WTC11 (cell line): ENCODE measurements at places on chromosomes 1 and 21. TPM values are rescaled to one million over a fixed set of nuclear protein-coding genes. Genes with fewer than 3 reads are reported as not detected.

Gene TMEM200B
- total RNA-seq: 19.1 to 22.6 TPM (median 22.1 TPM) in 3 replicates

Gene DNAJC28
- total RNA-seq: 2.6 to 4.0 TPM (median 3.5 TPM) in 3 replicates

Gene RSBN1
- total RNA-seq: 15.5 to 19.3 TPM (median 19.1 TPM) in 3 replicates

Gene ATP1A4
- total RNA-seq: 0.37 to 0.78 TPM (median 0.55 TPM) in 3 replicates

DNA sequence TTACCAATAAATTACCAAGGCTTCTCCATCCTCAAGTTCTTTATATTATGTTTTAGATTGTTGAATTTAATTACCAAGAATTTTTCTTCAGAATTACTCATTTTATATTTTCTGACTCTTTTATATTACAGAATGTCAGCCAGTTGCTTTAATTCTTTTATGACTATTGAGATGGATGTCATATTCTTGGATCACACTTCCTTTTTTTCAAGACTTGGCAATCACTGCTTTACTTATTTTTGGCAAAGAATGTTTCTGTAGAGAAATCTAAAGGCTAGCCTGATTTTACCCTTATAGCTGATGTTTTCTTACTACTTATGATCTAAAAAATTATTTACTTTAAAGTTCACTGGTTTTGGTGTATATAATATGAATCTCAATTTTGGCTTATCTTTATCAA is 721.1 kb upstream of the TMPRSS15 start:
- H3K27me3 ChIP-seq: peaks cover 20% of the 10 kb centered on the region
- no peak overlapping the region for H3K4me3 ChIP-seq
- no peak overlapping the region for H3K27ac ChIP-seq
- DNase-seq: no peak
- H3K36me3 ChIP-seq: no peaks in the 10 kb centered on the region
- H3K4me1 ChIP-seq: peaks cover 35% of the 10 kb centered on the region

DNA sequence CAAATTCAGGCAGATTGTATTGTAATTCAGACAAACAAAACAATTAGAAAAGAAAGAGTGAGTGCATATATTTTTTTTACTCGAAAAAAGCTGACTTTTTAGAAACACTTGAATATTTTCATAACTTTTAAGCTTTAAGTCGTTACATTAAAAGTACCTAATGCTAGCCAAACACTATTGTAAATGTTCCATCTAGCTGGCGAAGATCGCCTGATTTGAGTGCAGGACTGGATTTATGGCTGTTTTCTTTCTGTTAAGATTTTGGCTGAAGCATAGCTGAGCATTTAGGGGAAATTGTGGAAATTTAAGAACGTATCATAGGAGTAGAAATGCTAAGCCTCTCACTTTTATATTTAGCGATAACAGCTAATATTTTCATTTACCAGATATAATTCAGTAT is 24.6 kb downstream of the LRRC7 start:
- DNase-seq: no peak
- no peaks in the 10 kb centered on the region for H3K27me3 ChIP-seq
- no peak overlapping the region for H3K4me3 ChIP-seq
- H3K4me1 ChIP-seq: no peaks in the 10 kb centered on the region
- H3K36me3 ChIP-seq: no peaks in the 10 kb centered on the region

DNA sequence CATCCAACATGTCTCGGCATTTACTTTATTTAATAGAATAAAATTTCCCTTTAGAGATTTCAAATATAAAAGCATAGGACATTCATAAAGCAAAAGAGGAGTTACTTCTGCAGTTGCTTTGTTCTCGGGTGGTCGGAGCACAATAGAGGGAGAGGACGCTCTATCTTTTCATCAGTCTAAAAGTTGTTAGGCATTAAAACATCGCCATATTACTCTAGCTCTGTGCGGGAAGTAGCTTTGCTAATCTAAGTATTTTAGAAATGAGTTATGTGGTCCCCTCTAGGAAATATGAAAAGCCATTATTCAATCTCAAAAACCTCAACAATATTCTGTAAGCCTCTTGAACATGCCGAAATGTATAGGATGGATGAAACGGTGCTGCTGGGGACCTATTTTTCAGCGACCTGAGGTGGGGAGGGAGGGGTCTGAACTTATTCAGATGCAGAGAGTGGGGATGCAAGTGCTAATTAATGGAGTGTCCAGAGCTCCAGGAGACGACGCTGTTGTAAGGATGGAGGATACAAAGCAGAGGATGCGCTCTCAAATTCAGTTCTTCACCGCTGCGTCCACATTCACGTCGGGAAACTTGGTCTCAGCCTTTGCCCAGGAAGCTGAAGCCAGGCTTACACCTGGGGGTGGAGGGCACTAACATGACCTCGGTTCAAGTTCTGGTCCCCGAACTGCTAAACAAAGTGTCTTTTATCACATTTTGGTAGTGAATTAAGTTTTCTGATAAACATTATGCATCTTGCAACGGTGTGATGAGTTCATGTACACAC is 6.3 kb downstream of the CDKN2C start:
- no peak for DNase-seq
- H3K27ac ChIP-seq: no peak overlapping the region
- peaks cover 97% of the 10 kb centered on the region for H3K27me3 ChIP-seq
- H3K4me3 ChIP-seq: peak overlapping the region; percentile 59

DNA sequence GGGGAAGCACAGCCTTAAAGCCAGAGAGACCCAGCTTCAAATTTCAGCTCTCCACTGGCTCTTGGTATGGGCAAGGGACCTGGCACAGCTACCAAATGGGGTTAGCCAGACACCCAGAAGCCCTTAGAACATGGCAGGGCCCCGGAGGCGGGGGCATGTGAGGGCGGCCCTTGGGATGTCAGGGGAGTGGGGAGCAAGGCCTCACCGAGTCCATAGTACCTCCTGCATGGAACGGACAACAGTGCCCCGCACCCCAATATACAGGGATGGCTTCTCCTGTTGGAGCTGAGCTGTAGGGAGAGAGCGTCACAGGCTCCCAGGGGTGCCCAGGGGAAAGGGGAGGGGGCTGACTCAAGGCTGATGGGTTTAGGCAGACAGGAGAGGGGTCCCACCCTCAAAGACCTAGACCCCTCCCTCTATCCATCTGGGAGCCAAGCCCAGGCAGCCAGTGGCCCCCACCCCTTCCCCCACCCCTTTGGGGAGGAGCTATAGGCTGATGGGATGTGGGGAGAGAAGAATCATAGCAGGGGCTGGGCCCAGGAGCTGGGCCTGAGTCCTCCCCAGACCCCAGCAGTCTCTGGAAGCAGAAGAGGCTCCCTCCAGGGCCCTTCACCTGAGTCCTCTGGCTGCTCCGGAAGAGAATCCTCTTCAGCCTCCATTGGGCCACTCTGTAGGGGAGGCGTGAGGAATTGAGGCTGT is 16.5 kb downstream of the SPOCD1 start:
- no peak for DNase-seq
- no peak overlapping the region for H3K4me3 ChIP-seq
- H3K27me3 ChIP-seq: no peaks in the 10 kb centered on the region

DNA sequence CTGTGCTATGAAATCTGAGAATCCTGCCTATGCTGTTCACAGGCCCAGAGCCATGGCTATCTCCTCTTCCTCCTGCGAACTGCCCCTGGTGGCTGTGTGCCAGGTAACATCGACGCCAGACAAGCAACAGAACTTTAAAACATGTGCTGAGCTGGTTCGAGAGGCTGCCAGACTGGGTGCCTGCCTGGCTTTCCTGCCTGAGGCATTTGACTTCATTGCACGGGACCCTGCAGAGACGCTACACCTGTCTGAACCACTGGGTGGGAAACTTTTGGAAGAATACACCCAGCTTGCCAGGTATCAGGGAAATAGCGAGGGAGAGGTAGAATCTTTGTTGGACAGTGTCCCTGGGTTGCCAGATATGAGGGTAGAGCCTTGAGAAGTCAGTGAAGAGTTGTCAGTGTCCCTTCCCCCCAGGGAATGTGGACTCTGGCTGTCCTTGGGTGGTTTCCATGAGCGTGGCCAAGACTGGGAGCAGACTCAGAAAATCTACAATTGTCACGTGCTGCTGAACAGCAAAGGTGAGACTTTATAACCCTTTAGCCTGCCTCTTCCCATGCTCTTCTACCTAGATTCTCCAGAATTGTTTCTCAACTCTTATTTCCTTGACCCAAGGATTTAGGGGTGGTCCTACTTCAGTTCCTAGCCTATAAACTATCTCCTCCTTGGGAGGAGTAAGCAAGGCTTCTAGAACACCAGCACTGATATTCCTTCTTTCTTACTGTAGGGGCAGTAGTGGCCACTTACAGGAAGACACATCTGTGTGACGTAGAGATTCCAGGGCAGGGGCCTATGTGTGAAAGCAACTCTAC is 1.4 kb downstream of the NIT1 start:
- no peaks in the 10 kb centered on the region for H3K27me3 ChIP-seq
- H3K4me1 ChIP-seq: peaks cover 25% of the 10 kb centered on the region
- peak overlapping the region; percentile 94 for H3K27ac ChIP-seq

DNA sequence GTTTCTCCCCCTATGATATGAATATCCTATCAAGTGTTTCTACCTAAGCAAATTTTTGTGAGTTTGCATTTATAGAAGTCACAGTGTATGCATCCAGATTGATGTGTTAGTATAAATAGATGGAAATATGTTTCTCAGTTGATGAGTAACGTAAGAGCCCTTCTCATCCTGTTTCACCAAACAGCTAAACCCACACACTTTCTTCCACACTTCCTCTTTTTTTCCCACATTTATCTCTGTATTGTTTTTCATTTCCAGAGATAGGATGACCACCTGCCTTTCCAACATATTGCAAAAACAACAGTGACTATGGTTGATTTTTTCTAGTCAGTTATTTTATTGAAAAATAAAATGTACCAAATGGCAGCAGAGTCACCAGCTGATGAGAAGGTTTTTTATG is 490.1 kb downstream of the NEGR1 start:
- no peaks in the 10 kb centered on the region for H3K36me3 ChIP-seq
- no peak for DNase-seq
- peaks cover 11% of the 10 kb centered on the region for H3K4me1 ChIP-seq
- H3K27me3 ChIP-seq: no peaks in the 10 kb centered on the region
- H3K4me3 ChIP-seq: no peak overlapping the region

DNA sequence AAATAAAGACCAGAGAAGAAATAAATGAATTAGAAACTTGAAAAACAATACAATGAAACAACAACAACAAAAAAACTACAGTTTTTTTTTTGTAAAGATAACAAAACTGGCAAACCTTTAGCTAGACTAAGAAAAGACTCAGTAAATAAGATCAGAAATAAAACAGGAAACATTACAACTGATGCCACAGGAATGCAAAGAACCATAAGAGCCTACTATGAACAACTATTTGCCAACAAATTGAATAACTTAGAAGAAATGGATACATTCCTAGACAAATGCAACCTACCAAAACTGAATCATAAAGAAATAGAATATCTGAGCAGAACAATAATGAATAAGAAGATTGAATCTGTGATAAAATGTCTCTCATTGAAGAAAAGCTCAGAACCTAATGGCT is 742.0 kb downstream of the ADGRL2 start:
- no peak overlapping the region for H3K27ac ChIP-seq
- no peak overlapping the region for H3K4me3 ChIP-seq
- H3K27me3 ChIP-seq: no peaks in the 10 kb centered on the region

DNA sequence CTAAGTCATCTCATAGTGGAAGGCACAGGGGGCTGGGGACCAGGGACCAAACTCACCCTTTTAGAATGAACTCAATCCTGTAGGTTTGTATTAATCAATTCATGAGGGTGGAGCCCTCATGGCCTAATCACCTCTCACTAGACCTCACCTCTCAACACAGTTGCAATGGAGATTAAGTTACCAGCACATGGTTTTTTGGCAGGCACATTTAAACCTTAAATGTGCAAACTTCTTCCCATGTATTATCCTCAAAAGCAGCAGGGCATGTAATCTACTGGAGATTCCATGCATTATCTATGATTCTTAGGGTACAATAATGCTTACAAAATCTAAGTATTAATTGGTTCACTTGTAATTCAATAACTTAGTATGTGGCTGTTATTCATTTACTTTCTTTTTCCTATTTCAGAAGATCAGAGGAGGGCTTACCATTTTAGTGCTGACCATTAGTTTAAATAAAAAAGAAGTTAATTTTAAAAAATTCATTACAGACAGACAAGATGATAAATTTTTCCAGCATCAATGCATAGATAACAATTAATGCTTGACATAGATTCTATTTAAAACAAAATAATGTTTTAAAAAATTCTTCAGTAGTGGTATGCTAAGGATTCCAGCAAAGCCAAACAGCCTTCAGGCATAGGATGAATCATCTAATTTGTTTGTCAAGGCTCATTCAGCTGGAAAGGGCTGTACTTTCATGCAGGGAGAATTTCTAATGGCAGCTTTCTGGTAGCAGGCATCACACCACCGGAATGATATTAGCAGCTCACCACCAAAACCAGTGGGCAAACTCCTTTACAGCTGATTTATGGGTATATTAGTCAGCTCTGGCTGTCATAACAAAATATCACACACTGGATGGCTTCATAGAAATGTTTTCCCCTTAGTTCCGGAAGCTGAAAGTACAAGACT is 124.6 kb upstream of the ZNF648 start:
- H3K27me3 ChIP-seq: no peaks in the 10 kb centered on the region
- DNase-seq: no peak
- no peak overlapping the region for H3K4me3 ChIP-seq
- H3K27ac ChIP-seq: no peak overlapping the region

- H3K4me3 ChIP-seq: no peak overlapping the region
- peaks cover 20% of the 10 kb centered on the region for H3K36me3 ChIP-seq
- H3K27ac ChIP-seq: peak overlapping the region; percentile 14; the same call in 1 of the 2 replicates
- no peak for DNase-seq
These were observed 61.0 kb downstream of the TOR3A start for GRCh38 chr1:179142889-179143299.

DNA sequence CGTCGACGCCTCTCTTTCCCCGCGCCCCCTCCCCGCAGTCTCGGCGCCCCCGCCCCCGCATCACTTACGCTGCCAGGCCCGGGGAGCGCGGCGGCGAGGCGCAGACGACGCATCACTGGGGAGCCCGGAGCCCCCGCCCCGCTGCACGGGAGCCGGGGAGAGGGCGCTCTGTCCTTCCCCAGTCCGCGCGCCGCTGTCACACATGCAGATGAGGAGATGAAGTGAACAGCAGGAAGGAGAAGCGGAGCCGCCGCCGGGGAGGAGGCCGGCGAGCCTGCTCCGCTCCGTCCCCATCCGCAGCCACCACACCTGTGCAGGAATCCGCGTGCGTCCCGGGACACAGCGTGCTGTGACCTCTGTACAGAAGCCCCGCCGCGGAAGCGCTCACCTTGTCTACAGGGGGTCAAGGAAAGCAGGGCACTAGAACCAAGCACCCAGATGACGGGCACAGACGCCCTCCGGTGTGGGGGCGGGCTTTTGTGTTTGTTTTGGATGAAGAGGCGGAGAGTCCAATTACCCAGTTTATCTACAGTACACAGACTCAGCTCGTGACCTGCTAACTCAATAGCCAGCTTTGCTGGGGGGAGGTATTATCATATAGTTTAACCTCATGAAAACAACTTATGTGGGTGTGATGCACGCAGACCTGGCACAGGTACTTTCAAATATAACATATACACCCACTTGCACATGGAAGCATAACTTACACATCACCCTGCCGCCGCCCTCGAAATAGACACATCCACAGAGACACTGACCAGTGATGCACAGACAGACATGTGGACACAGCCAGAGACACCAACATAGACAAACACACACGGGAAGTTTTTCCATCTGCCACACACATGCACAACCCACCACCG is 12.4 kb downstream of the KLHDC8A start:
- peak; percentile 66 for DNase-seq
- no peak overlapping the region for H3K27ac ChIP-seq
- no peaks in the 10 kb centered on the region for H3K36me3 ChIP-seq
- peak overlapping the region; percentile 72 for H3K4me3 ChIP-seq
- H3K27me3 ChIP-seq: peaks cover 55% of the 10 kb centered on the region

- H3K27ac ChIP-seq: no peak overlapping the region
- no peak for DNase-seq
- no peaks in the 10 kb centered on the region for H3K4me1 ChIP-seq
- H3K4me3 ChIP-seq: no peak overlapping the region
These were observed 43.3 kb downstream of the NID1 start for GRCh38 chr1:236021424-236022135.
